ENCODE measurements at places on chromosomes 4 and X.

DNA sequence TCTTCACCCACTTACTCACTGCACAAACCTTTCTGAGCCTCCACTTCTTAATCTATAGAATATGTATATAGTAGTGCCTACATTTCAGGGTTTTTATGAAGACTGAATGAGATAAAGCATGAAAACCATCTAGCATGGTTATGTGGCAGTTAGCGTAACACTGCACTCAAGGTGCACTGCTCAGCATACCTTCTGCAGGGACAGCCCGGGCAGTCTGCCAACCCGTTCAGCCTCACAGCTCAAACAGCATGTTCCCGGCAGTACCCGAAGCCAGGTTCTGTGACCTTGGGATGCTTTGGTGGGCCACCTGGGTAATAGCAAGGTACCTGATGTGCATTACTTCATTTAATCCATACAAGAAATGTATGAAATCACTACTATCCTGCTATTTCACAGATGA, 81.4 kb downstream of the DOCK11 start:
- no peak for DNase-seq

DNA sequence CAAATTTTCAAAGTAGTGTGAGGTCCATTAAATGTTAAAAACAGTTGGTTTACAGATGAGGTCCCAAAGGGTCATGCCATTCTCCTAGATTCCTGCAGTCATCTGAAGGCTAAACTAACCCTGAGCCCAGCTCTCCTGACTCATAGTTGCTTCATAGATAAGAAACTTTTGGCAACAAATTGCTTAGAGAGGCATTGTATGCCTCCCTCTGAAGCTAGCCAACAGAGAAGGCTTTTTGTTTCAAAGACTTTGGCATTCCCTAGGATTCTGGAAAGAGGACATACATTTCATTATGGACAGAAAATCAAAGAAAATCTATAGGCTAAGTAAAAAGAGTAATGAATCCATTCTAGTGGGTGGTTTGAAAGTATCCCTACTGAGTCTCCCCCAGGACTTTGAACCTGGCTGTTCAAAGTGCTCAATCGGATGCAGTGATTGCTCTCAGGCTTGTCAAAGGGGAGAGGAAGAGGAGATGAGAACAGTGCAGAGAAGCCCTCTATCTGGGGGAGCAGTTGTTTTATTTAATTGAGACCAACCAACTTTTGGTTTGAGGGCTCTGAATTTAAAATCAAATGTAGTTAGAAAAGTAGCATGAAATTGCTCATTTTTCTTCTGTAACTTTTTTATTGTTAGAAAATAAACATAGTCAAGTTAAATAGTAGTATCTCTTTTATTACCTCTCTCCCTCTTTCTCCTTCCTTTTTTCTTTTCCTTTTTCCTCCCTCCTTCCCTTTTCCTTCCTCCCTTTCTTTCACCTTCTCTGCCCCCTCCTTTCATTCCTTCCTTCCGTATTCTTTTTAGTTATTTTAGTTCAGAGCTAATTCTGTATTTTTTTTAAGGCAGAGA, 72.3 kb upstream of the ZNF518B start:
- no peak for DNase-seq

GRCh38 chrX:48472851-48473703, 2.9 kb upstream of the FTSJ1 start:
- DNase-seq: no peak

DNA sequence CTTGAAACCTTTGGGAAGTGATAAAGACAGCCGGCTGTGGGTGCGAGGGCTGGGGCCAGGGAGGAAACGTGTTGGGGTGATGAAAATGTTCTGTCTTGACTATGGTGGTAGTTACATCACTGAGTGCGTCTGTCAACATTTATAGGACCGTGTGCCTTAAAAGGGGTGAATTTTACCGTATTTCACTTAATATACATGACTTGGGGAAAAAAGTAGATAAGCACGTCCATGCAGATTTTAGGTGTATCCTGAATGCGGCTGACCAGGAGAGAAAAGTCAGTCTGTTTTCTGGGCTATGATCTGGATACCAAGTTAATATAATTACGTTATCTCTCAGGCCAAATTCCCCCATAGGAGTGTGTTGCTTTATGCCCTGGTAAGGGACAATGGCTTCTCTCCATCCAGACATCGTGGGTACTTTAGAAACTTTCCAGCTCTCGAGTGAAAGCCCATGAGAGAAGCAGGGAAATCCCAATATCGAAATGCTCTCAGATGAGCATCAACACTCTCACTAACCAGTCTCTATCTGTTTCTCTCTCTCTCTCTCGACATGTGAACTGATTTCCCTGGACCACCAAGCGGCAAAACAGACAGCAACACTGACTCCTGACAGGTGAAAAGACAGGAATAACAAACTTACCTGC, 71.5 kb downstream of the IRF2 start:
- DNase-seq: no peak

DNA sequence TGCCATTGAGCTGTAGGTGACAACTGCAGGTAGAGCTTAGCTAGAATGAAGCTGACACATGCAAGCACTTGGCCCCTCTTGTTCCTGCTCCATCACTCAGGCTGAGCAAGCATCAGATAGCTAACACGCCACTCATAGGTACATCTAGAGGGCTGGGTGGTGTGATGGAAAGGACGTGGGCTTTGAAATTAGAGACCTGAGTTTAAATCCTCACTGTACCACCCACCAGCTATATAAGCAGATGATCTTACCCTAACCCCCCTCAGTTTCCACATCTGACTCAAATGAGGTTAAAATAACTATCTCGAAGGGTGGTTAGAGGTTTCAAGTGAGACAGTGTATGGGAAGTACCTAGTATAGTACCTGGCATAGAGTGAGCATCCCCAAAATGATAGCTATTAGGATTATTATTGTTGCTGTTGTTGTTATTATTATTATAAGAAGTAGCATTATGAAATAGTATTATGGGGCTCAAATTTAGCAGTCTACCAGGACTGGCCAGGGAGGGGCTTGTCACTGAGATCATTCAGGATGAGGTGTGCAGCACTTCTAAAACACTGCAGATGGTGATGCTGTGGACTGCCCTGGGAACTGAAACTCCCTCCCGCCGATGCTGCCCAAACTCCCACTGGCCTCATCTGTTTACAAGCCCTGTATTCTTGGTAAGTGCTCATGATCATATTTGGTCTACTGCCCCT, 59.0 kb downstream of the REELD1 start:
- no peak for DNase-seq

GRCh38 chr4:90543419-90544170, 416.4 kb downstream of the CCSER1 start:
- DNase-seq: no peak

- no peak for DNase-seq
Observed at GRCh38 chr4:69754926-69755580, 5.4 kb downstream of the SULT1B1 start.

All from stimulated activated CD8-positive, alpha-beta memory T cell treated with anti-CD3 and anti-CD28 coated beads, Interleukin-4, amount 100 ng/mL, for 1 hour (primary cell).